ENCODE measurements at places on chromosomes 3 and 15.
A peak's percentile ranks its signal among the peaks of the same experiment; 100 is the strongest.

DNA sequence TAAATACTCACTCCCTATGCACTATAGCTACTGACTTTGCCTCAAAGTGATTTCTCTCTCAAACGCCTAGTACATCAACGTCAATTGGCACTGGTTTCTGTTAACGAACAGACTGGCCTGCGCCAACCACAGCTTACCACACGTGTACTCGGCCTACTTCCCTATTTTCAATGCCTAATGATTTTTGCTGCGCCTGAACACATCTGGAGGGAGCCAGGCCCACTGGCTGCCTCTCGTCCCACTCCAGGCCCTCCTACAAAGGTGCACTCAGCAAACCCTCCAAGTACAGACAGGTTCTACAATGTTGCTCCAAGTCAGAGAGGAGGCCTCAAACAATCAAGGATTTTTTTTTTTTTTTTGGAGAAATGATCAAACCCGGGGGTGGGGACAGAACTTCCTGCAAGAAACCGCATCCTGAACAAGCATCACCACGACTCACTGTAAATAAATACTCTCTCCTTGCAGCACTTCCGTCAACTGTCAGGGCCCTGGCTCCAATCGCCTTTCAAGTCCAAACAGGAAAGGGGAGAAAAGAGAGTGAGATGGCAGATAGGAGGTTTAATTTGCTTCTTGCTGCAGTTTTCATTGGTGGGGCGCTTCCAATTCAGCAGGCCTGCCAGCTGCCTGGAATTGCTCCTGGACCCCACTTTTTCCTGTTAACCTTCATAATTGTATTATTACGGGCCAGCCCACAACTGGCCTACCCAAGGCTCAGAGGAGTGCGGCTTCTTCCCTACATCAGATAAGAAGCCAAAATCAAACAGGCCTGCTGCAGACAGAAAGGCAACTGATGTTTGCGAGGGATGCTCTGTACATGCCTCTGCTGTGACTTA, 139.3 kb downstream of the FOXP1 start:
- DNase-seq, result no peak

DNA sequence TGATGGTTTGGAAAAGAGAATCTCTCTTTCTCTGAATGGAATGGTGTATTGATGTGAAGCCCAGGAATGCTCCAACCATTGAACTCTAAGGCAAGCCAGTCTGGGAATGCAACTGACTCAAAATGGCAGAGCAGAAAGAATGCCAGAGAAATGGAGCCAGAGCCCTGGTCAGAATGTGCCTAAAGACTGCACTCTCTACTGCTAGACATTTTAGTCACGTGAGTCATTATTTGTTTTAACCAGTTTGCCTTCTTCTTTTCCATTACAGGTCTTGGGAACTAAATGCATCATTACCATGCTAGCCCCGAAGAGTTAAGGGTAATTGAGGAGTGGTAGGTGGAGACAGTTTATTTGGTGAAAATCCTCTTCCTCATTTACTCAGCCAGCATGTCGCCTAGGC, 67.3 kb upstream of the TRIM42 start:
- DNase-seq, result no peak

DNA sequence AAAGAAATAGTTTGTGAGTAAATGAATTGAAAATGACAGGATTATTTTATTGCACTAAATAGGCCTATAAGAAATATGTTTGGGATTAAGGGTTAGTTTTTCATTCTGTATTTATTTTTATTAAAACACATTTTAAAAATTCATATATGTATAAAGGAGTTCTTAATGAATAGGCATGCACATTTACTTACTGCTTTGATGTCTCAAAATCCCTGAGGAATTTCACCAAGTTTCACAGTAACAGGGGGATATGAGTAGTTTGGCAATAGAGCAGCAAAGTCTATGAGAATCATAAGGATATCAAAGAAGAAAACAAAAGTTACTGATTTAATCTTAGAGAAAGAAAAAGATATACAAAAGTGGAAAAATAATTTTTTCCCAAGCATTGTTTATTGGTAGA, 411.7 kb downstream of the NAALADL2 start:
- no peak for DNase-seq

GRCh38 chr15:58549785-58550074, 117.9 kb downstream of the LIPC start:
- no peak for DNase-seq

- no peak for DNase-seq
These were observed 22.8 kb downstream of the HCLS1 start for GRCh38 chr3:121637922-121638321.

- DNase-seq, result no peak
These were observed 117.5 kb downstream of the FAM174B start for GRCh38 chr15:92538115-92538514.

GRCh38 chr3:138137861-138138260, 5.7 kb upstream of the A4GNT start:
- DNase-seq, result no peak

- no peak for DNase-seq
These were observed 121.0 kb downstream of the ASB7 start for GRCh38 chr15:100723315-100723801.

DNA sequence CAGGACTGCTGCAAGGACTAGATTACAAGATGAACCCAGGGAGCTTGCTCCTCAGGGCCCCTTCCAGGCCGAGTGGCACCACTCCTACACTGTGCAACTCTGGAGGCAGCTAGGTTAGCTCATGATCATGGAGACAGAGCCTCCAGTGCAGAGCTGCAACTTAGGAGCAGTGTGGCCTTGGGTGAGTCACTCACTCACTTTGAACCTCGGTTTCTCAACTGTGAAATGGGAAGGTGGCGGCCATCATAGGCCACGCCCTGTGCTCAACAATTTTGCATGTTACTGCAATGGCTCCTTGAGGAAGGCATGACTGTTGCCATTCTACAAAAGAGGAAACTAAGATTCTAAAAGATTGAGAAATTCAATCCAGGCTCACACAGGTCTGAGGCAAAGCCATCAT, 11.2 kb upstream of the CXCR6 start:
- DNase-seq, result no peak

- no peak for DNase-seq
These were observed 15.8 kb downstream of the GRIP2 start for GRCh38 chr3:14524311-14524711.

GRCh38 chr15:22939051-22939450, 41.1 kb downstream of the CYFIP1 start:
- DNase-seq, result no peak

GRCh38 chr3:54593653-54594052, 334.2 kb downstream of the LRTM1 start:
- DNase-seq, result no peak

- DNase-seq, result peak; percentile 58
These were observed 35.5 kb upstream of the CGNL1 start for GRCh38 chr15:57340682-57341259.

GRCh38 chr15:84603630-84604379, 3.0 kb downstream of the ZSCAN2 start:
- no peak for DNase-seq

GRCh38 chr3:121463745-121464144, 82.0 kb downstream of the POLQ start:
- no peak for DNase-seq

GRCh38 chr15:52172869-52173268, 18.3 kb downstream of the GNB5 start:
- DNase-seq, result no peak

- DNase-seq, result no peak
These were observed at the start of gene PAQR5 for GRCh38 chr15:69298697-69299441. TSS of gene PAQR5 (plus strand) at chr15:69298912. CDS start at chr15:69360081, 61,169 bp downstream.

DNA sequence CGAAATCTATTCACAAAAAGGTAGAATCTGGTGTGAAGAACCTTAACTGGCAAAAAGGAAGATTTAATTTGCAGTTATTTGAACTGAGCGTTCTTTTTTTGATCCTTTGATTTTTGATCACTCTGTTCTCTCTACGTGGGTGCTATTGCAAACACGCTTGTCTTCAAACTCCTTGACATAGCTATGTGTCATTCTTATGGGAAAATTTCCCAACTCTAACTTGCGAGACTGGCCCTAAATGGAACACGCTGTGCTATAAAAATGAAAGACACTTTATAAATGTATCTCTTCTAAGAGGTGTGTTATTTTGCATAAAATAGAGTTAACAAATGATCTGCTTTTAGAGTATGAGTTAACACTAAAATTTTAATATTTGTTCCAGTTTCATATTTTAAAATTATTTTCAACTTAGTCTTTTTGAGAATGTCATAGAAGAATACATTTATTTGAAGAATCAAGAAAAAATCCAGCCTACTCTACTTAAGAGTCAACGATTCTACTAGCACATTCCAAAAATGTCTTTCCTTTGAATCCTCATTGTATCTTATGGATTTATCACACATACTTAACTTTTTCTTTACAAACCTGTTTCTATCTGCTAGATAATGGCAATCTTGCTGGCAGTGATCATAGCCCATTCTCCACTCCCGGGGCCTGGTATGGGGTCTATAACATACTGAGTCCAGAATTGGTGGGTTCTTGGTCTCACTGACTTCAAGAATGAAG, 610.0 kb upstream of the TBL1XR1 start:
- DNase-seq, result no peak

DNA sequence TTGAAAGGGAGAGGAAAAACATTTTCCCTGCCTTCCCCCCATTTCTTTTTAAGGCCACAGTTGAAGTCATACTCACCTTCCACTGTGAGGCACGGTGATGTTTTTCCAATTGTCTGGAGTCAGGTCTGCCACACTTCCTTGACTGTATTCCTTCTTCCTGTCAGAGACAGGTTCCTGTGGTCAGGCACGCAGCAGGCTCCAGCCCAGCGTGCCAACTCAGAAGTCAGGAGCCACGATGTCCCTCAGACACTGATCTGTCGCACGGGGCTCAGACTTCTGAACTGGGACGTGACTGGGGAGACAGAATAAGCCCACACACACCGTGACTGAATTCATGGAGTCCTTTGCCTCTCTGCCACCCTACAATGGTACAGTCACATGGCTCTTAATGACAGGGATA, 41.2 kb upstream of the ADAMTS9 start:
- no peak for DNase-seq

- no peak for DNase-seq
These were observed 50.2 kb upstream of the CPNE4 start for GRCh38 chr3:132084982-132085381.

DNA sequence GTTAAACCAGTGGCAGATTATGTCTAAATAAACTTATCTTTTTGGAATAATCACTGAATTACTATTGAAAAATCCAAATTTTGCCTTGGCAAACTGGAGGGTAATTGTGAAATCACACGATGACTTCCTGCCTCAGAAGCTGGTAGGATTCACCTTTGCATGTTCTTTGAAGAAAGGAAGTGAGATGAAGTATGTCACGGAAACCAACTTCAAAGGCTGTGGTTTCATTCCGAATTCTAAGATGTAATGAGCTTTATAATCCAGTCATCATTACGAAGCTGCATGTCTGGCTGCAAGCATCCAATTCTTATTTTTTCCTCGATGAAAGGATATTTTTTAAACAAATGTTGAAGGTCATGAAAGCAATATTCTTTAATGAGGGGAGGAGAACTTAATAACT, 15.0 kb upstream of the ZBED2 start:
- no peak for DNase-seq

- DNase-seq, result no peak
These were observed 17.8 kb upstream of the NR2E3 start for GRCh38 chr15:71792521-71792920.

DNA sequence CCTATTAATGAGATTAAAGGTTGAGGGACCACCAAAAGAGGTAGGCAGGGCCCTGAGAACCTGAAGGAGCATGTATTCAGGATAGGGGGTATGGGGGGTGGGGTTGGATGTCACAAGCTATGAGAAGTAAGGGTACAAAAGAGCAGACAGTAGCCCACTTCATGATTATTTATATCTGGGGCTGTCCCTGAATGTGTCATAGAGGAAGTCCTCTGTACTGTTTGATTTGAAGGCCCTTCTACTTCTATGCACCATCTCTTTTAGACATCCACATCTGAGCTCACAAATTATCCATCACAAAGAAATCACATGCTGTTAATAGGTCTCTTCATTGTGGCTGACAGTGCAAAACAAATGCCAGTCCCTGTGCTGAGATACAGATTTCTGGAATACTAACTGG, 68.6 kb downstream of the FHIT start:
- DNase-seq, result no peak

DNA sequence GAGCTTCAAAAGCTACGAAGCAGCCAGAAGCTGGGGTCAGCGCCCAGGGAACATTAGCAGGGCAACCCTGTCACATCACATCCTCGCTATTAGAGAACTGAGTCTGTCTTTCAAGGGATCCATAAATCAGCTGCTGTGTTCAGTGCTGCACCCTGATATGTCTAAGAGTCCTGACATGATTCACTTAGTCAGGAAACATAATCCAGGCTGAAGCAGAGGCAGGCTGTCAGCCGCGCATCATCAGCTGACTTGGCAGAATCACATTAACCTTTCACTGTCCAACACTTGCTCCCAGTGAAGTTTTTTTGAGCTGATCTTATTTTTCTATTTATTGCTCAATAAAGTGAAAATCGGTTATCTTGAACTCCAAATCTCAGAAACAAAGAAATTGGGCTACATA, 23.5 kb downstream of the MYH15 start:
- DNase-seq, result peak; percentile 32

- DNase-seq, result no peak
These were observed 82.8 kb downstream of the PCSK6 start for GRCh38 chr15:101406526-101407195.

DNA sequence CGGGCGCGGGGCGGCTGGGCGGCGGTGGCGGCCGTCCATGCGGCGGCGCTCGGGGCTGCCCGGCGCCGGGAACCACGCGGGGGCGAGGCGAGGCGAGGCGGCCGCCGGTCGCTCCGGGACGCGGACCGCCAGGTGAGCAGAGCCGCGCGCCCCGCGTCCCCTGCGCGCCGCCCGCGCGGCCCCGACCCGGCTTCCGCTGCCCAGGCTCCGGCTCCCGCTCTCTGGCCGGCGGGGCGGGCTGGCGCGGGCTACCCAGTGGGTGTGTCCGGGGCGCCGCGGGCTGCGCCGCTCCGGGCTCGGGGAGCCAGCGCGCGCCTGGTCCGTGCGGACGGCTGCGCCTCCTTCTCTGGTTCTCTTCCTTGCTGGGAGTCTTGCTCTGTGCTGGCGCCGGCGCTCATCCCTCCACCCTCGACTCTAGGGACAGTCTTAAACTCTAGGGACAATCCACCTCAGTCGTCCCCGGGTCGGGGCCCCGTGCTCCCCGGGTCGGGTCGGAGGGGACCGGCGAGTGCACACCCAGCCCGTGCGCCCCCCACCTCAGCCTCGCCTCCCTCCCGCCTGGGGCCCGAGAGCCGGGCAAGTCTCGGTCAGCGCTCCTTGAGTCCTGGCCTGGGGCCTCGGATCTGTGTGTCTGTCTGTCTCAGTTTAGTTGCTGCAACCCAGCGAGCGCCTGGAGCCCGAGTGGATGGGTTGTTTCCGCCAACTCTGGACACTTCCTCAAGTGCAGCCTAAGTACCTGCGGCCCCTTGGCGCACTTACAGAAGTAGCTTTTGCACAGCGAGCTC, 488 bp downstream of the THSD4 start:
- DNase-seq, result no peak

GRCh38 chr3:22263042-22263441, 512.0 kb upstream of the ZNF385D start:
- no peak for DNase-seq

GRCh38 chr15:67957435-67958132, 96.5 kb upstream of the PIAS1 start:
- DNase-seq, result no peak

- DNase-seq, result no peak
These were observed 29.3 kb downstream of the UBE2E1 start for GRCh38 chr3:23835087-23835486.

- no peak for DNase-seq
These were observed 854 bp upstream of the NPTN start for GRCh38 chr15:73633991-73634495.

All from NCI-H1694 treated with DMSO at 0.1 percent for 48 hours (cell line).